ENCODE measurements at places on chromosomes 16 and 17.

GRCh38 chr16:474420-475122 lies 49.1 kb downstream of the RAB11FIP3 start:
- DNase-seq, result no peak

DNA sequence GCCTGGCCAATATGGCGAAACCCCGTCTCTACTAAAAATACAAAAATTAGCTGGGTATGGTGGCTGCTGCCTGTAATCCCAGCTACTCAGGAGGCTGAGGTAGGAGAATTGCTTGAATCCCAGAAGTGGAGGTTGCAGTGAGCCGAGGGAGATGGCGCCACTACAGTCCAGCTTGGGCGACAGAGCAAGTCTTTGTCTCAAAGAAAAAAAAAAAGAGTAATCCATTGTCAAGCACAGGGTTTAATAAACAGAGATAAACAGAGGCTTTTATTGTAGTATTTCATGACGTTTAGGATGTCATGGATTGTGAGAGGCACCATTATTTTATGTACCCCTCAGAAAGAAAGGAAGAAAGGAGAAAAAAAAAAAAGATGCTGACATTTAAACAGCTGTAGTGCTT lies 75.2 kb upstream of the RNU2-1 start:
- no peak for DNase-seq

DNA sequence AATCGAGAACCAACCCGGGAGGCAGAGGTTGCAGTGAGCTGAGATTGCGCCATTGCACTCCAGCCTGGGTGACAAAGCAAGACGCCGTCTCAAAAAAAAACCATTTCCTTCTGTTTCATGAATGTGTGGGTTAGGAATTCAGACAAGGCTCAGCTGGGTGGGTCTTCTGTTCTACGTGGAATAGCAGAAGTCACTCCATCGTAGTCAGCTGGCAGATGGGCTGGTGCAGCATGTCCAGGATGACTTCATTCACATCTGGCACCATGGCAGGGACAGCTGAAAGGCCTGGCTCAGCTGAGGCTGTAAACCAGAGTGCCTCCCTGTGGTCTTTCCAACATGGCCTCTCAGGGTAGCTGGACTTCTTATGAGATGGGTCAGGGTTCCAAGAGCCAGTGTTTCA lies 89.0 kb downstream of the C17orf67 start:
- DNase-seq, result no peak

- no peak for DNase-seq
Measured at GRCh38 chr16:5826332-5826731, 728.7 kb upstream of the EEF2KMT start.

DNA sequence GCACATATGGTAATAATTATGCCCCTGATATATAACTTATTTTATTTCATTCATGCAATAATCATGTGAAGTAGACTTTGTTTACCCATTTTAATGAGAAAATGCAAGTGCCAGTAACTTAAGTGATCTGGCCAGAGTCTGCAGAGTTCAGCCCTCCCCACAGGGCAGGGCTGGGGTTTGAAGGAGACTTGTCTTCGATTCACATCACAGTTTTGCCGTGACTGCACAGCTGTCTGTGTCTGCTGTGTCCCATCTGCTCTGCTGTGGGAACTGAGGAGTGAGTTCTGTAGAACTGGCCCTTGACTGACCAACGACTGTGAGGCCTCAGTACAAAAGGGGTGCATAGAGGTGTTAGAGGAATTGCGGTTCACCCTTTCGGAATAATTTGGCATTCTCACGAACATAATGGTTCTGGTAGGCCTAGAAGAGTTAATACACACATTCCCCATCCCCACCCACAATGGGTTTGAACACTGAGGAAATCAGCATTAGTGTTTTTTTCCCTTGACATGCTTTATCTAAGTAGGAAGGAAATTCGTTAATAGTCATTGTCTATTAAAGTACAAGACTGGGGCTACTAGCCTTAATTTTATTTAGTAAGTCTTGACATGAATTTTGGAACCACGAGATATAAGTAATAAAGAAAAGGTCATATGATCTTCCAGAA lies 113.6 kb upstream of the MON1B start:
- DNase-seq, result no peak

- DNase-seq, result no peak
Measured at GRCh38 chr16:56767024-56767423, 37.1 kb downstream of the NUP93 start.

DNA sequence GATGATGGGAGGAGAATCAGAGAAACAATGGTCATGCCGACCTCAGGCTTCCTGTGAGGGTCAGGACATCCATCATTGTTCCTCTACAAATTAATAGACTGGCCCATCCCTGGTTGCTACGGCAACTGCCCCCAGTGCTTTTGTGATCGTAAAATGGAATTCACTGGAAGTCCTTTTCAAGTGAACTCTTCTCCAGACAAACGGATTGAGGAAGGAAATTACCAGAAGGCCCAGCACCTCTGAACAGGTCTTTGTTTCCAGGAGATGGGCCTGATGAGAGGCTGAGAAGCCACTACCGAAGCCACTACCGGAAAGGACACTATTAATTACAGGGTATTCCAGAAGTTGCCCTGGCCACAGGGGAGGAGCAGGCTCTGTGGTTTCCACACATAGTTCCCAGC lies 126.0 kb downstream of the MGAT5B start:
- no peak for DNase-seq

All from GM12865 (cell line).